GM23248 (cell line): ENCODE measurements at places on chromosomes 6 and 20. TPM values are rescaled to one million over a fixed set of nuclear protein-coding genes. Genes with fewer than 3 reads are reported as not detected.

LST1 gene
- total RNA-seq, result not detected in 2 replicates

TRAPPC3L gene
- 1.4 TPM in 1 of 2 replicates, not detected in the other for total RNA-seq

GRCh38 chr6:45521226-45521625 lies 143.5 kb upstream of the SUPT3H start:
- DNase-seq, result no peak

DNA sequence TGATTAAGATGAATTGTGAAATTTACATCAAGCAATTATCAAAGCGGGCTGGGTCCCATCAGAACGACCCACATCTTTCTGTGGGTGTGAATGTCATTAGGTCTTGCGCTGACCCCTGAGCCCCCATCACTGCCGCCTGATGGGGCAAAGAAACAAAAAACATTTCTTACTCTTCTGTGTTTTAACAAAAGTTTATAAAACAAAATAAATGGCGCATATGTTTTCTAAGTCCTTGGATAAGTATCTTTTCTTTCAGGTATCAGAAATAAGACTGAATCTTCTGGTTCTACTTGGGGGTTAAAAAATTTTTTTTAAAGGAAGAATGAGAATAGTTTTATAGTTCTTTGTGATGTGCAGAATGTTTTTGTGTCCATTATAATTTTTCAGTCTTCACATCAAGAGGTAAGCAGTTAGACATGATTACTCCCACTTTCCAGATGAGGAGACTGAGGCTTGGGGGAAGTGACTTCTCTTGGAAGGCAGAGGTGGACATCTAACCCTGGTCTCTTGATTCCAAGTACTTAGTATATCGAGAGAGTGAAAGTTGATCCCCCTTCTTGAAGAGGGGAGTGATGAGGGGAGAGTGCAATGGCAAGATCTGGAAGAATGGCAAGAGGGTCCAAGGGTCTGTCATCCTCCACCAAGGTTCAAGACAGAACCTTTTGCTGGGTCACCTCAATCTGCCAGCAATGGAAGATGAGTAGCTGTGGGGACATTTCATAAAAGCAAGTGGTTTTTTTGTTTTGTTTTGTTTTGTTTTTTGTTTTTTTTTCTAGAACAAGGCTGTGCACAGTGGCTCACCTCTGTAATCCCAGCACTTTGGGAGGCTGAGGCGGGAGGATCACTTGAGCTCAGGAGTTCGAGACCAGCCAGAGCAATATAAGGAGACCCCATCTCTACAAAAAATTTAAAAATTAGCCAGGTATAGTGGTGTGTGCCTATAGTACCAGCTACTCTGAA lies 42.8 kb upstream of the TTPAL start:
- DNase-seq, result no peak

DNA sequence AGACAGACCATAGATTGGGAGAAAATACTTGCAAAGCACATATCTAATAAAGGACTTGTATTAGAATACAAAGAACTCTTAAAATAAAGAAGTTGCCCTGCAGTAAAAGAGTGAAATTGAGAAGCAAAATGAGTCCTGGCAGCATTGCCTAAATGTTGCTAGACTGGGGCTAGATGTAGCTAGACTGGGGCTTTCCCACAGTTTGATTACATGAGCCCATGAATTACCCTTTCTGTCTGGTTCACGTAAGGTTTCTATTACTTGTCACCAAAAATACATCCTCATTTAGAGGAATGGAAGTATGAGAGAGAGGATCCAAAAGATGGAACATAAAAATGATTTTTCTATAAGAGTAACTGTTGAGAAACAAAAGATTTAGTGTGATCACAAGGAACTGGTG lies 57.6 kb upstream of the CCDC28A start:
- no peak for DNase-seq

DNA sequence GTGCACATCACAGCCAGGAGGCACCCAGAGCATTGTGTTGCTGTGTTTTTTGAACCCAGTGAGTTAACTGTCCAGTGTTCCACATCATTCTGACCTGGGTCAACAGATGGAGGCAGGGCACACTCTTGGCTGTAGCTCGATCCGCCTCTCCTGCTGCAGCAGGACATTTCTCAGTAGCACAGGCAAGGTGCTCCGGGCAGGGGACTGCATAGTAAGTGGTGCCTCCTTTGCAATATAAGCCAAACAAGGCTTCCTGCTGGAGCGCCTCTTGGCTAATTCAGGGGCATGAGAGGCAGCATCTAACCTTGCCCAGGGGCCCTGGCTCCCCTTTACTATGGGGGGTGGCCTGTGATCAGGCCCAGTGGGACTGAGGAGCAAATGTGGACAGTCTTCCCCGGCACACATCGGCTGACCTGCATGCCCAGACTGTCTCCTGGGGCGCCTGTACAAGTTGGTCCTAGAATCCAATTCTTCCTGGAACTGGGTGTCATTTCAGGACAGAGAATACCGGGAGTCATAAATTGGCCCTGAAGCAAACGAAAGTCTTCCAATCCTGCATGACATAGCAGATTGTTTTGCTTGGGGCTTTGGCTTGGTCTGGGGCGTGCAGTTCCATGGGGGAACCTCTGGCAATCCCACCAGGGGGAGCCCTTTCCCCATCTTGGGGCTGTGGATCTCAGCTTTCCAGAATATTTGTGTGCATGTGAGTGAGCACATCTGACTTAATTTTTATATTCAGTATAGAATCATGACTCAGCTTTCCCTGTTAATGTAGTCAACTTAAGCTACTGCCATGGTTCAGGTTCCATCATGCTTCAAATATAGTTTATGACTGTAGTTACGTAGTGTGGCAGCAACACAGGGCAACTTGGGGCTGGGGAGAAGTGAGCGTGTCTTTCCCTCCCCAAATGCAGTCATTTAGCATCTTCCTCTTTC lies 56.0 kb upstream of the DDR1 start:
- DNase-seq, result peak; percentile 93

DNA sequence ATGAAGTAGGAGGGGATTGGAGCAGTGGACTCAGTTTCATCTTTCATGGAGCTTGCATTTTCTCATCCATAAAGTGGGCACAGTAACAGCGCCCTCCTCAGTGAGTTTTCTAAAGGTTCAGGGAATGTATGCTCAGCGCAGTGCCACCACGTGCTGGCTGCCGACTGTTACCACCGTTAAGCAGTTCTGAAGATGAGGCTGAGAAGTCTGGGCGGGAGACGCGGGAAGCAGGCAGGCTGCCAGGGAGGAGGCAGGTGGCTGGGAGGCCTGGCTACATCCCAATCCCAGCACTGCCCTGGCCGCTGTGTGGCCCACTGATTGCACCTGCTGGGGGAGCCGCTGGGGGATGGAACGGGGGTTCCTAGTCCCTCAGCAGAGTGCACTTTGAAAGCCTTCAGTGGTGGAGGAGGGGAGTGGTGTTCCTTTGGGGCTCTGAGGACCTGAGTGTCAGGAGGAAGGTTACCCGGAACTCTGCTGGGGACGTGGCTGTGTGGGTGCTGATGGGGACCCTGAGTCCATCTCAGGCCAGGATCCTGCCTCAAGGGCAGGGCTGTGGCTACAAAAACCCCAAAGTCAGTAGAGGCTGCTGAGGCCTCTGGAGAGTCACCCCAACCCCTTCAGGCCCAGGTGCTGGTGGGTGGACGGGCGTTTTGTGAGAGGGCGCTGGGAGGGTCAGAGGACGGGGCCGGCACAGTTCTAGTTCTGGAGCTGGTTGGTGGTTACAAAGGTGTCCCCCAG lies 28.0 kb upstream of the PHACTR3 start:
- DNase-seq, result no peak

GRCh38 chr6:146389740-146390139 lies 153.9 kb upstream of the RAB32 start:
- DNase-seq, result no peak

DNA sequence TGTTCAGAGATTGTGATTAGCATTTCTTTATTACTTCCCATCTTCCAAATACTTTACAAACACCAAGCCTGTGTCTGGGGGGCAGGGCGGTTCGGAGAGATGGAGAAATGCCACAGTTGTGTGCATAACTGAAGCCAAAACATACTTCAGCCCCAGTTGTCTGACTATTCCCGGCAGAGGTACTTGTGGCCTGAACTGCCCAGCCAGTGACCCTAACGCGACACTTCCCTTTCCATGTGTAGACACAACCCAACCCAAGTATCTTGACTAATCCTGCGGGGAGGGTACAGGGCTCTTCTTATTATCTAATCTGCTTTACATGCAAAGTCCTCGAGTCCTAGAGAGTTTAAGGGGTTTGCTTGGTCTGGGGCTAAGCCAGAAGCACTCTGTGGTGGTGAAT lies 46.2 kb downstream of the ISM1 start:
- no peak for DNase-seq

- no peak for DNase-seq
Measured at GRCh38 chr6:69379518-69379917, 417.3 kb downstream of the LMBRD1 start.

DNA sequence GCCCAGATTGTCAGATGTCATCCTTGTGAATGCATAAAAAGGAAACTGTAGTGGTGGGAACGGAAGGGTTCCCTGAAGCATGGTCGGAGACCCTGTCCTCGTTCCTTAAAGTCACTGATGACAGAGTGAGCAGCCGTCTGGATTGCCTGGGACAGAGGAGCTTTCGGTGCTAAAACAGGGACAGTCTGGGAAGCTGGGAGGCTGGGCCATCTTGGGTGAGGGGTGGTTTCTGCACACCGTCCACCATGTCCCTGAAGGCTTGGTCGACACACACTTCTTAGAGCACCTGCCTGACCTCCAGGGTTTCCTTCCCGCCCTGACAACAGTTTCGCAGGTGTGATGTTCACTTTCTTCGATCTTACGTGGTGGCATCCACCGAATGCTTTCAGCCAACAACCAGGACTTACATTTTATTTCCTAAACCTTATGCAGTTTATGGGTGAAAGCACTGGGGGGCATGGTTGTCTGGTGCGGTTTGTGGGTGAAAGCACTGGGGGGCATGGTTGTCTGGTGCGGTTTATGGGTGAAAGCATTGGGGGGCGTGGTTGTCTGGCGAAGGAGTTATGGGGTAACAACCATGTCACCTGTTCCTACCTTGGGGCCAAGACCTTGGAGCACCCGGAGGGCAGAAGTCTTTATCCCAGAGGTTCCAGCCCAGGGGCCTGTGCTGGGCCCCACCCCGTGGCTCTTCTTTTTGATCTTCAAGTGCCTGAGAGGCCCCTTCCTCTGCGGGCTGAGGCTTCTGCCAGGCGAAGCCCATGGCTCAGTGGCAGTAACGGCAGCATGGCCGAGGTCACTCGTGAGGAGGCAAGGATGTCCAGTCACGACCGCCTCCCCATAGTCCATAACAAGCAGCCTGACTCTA lies 81.7 kb upstream of the FRMD1 start:
- no peak for DNase-seq

- DNase-seq, result no peak
Measured at GRCh38 chr6:104884867-104885517, 25.3 kb upstream of the HACE1 start.

GRCh38 chr6:151186306-151186705 lies 53.5 kb upstream of the AKAP12 start:
- DNase-seq, result no peak

DNA sequence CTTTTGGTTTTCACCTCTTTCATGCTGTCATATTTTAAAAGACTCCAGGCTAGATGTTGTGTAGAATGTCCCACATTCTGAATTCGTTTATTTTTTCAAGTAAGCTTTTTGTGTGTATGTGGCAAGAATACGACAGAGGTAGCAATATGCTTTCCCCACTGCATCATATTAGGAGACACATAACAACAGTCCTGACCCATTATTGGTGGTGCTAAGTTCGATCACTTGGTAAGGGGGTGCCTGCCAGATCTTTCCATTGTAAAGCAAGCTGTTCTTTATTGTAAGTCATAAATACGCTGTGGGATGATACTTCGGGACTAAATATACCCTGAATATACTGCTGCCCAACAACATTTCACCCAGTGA lies 588 bp upstream of the NCOA3 start:
- peak; percentile 46 for DNase-seq

- peak; percentile 84 for DNase-seq
Measured at GRCh38 chr6:56868687-56869086, 86.2 kb upstream of the BEND6 start.

- no peak for DNase-seq
Measured at GRCh38 chr20:35704514-35705261, 5.5 kb downstream of the ROMO1 start.

DNA sequence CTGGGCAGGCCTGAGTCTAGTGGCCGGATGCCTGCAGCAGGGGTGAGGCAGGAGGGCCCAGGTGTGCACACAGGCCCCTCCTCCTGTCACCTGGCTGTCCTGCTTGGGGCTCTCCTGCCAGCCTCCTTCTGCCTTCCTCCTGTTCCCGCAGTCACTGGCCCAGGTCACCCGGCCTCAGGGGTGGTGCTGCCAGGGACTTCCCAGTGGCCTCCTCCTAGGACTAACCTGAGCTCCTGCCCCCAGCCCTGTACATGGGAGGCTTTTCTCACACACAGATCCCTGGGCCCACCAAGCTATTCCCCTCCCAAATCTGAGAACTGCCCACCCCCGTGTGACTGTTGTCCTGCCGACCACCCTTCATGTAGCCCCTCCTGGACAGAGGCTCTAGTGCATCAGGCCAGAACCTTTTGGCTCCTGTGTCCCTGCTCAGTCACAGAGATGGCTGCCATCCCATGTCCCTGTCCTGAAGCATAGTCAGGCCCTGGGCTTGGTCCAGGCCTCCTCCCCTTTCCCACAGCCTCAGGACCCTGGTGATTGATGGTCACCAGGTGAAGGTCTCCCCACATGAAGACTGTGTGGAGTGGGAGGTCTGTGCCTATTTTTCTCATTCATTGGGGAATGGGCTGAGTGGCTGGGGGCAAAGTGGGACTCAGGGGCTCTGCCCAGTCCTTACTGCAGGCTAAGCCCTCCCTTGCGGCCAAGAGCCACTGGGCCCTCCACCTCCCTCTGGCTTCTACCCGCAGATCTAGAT lies 1.1 kb upstream of the ULBP1 start:
- DNase-seq, result no peak

DNA sequence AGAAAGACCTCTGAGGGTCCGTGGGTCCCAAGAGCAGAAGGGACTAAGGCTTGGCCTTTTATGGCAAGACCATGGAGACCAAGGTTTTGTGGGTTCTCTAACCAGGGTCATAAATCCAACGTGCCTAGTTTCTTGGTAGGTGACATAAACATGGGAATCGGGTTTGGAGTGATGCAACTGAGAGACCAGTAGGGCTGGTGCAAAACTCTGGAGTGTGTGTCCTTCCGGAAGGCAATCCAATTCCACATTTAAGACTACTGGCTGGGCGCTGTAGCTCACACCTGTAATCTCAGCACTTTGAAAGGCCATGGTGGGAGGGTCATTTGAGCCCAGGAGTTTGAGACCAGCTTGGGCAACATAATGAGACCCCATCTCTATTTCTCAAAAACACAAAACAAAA lies 116.5 kb upstream of the ARG1 start:
- no peak for DNase-seq

DNA sequence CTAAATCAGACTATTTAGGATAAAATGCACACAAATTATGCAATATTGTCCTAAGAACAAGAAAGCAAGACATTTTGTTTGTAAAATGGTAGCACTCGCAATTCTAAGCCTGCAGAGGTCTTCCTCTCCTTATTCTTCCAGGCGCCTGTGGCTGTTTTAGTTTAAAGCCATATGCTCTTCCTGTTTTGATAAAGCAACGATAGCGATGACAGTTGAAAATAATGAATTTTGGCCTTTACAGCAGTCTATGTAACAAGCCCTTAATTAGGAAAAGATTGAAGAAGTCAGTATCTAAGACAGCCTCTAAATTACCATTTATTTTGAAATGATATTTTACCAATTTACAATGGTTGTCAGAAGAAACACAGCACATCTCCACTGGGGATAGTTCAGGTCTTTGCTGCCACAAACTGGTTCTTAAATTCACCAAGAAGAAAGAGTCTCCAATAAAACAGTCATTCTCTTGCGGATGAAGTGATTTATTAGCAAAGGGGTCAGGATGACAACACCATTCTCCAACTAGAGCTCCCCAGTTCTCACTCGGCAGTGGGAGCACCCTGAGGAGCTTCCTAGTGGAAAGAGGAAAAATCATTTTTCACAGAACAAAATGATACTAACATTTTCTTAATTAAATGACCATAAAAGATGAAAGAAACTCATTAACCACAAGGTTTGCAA lies 21.4 kb downstream of the UBE3D start:
- DNase-seq, result no peak
